Liver (tissue), 10 donors: ENCODE measurements at places on chromosomes 12 and 14. TPM values are rescaled to one million over a fixed set of nuclear protein-coding genes. Genes with fewer than 3 reads are reported as not detected.

- DNase-seq = no peak
Measured at GRCh38 chr12:80598004-80598606, 109.3 kb upstream of the MYF6 start.

- no peak for DNase-seq
Measured at GRCh38 chr12:78330131-78330530, 499.4 kb downstream of the NAV3 start.

The EFS gene
- 0.67 TPM for total RNA-seq

The ERP27 gene
- 5.8 TPM for total RNA-seq

GRCh38 chr12:24903329-24904088 lies 45.4 kb downstream of the BCAT1 start:
- no peak for DNase-seq

GRCh38 chr12:79424109-79424721 lies 266.5 kb downstream of the PAWR start:
- DNase-seq = no peak

DNA sequence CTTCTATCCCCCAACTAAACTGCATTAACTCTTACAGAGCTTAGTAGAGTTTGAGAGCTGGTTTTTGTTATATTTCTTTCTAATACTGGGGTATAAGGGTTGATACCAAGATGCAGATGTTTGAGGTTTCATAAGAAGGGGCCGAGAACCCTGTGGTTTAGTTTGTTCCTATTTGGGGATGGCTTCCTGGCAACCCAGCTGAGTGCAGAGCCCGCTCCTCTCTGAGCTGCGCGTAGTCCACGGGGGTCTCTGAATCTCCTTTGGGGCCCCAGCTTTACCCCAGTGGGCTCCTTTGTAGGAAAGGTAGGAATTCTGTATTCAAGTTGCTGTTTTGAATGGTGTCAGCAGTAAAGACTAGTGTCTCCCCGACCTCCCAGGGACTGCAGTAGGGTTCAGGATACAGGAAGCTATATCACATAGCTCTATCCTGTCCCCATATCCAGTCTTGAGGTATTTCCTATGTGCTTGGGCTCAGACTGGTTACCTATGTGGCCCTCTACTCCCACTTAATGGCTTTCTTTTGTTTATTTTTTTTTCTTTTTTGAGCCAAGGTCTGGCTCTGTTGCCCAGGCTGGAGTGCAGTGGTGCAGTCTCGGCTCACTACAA lies 25.4 kb downstream of the PLXNC1 start:
- DNase-seq = no peak

DNA sequence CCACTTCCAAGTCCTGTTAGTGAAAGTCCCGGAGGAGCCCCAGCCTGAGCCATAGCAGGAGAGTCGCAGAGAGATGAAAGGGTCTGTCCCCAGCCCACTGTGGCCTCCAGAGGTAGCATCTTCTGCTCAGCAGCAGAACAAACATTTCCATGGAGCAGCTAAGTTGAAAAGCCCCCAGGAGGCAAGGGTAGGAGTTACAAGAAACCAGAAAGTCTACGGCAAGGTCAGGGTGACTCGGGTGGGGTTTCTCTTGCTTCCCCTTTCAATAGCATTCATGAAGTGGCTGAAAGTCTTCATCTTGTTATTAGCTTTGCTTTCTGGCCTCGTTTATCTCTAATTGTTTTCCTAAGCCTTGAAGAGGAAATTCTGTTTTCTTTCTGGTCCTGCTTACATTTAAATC lies 151.2 kb upstream of the DIO3 start:
- DNase-seq = no peak
